ENCODE measurements at places on chromosomes 11 and 22. TPM values are rescaled to one million over a fixed set of nuclear protein-coding genes. Genes with fewer than 3 reads are reported as not detected.

The FXYD2 gene
- total RNA-seq, result 1.4 TPM

The FAM180B gene
- not detected for total RNA-seq

The MRGPRX4 gene
- total RNA-seq, result not detected

The POU2AF2 gene
- 0.42 TPM for total RNA-seq

The ZNF280B gene
- 4.1 TPM for total RNA-seq

The MYEOV gene
- not detected for total RNA-seq

The USH1C gene
- total RNA-seq, result not detected

The OR8D4 gene
- not detected for total RNA-seq

The C22orf42 gene
- total RNA-seq, result not detected

Data from activated T-helper 17 cell treated with anti-CD3 and anti-CD28 coated beads, Interleukin-2, amount 50 U/mL, for 72 hours (primary cell).